NCI-H1436 treated with DMSO at 0.1 percent for 48 hours (cell line): ENCODE measurements at places on chromosomes 3 and 15.

DNA sequence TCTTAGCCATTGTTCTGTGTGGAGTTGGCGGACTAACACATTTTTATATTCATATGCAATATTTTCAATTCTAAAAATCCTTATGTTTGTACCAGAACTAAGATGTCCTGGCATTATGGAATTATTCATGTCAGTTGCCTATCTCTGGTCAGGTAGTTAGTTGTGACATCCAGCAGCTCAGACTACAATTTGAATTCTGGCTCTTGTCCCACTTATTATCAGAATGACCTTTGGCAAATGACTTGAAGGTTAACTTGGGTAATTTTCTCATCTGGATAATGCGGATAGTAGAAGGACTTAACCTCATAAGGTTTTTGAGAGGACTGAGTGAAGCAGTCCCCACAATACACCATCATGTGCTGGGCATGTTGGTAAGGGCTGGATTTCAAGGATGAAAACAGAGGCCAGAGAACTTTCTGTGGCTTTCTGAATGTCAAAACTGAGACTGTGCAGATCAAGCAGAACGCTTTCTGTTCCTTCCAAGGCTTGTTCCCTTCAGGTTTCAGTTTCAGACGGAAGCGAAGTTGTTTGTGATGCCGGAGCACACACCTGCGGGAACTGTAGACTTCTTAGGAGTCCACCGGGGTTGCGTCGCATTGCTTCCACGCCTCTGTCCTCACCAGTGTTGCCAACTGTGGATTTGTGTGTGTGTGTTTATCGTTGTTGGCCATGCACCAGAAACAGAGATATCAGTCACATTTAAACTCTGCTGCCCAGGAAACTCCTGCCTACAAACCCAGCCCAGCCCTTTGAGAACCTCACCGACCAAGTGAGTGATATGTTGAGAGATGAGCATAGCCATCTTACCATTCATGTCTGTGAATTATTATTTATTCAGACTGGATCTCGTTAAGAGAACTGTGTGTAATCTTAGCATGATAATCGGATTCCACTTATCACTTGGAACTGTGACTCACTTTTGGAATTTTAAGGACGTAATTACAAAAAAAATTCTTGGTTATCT lies 76.0 kb downstream of the PTPRG start:
- DNase-seq: no peak

DNA sequence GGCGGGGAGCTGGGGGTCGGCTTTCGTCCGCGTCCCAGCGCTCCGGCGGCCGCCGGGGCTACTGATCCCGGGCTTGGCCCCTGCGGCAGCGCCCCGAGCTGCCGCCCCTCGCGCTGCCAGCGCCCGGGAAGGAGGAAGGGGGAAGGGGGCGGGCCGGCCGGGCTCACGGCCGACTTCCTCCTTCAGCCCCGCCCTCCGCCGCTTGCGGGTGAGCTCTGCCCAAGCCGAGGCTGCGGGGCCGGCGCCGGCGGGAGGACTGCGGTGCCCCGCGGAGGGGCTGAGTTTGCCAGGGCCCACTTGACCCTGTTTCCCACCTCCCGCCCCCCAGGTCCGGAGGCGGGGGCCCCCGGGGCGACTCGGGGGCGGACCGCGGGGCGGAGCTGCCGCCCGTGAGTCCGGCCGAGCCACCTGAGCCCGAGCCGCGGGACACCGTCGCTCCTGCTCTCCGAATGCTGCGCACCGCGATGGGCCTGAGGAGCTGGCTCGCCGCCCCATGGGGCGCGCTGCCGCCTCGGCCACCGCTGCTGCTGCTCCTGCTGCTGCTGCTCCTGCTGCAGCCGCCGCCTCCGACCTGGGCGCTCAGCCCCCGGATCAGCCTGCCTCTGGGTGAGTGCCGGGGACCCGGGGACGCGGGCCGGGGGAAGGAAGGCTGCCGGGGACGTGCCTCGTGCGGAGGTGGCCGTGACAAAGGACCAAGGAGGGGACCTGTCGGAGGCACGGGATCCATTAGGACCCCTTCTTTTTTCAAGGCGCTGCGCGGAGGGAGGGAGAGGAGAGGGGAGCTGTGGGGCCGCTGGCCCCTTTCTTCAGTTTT lies at the start of gene SEMA4B:
TSS of gene SEMA4B (plus strand) at position 201 of the 814 bp plus-strand sequence. CDS start at position 450, 249 bp downstream.
- peak; percentile 38 for DNase-seq

DNA sequence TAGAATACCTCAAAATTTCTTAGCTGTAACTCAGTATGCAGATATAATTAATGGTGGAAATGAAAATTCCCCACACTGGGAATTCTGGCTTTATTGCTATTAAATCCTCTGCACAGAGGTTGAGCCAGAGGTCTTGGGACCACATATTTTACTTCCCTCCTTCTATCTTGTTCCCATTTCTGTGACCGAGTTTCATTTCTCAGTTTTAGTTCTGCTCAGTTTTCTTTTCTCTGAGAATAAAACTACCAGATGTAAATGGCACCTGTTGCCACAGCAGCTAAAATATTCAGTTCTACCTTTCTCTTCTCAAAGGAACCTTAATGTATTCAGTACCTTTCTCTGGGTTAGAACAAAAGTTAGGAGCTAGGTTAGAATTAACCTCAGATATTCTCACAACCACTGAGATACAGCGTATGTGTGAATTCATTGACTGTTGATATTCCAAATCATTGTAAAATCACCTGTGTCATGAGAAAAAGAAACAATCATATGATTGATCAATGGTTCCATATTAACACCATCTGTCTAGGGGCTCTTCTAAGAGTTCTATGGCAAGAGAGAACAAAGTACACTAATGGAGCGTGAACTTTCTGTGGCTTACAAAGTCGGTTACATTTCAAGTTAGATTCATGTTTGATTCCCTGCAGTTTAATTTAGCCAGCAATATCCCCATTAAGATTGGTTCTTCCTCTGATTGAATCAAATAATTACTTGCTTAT lies 374.1 kb downstream of the EFHB start:
- no peak for DNase-seq

GRCh38 chr3:77081240-77081661 lies 41.4 kb downstream of the ROBO2 start:
- DNase-seq: no peak
